ENCODE measurements at places on chromosomes 2 and 18.

GRCh38 chr2:10655074-10655473 is 34.7 kb downstream of the NOL10 start:
- DNase-seq, result no peak

DNA sequence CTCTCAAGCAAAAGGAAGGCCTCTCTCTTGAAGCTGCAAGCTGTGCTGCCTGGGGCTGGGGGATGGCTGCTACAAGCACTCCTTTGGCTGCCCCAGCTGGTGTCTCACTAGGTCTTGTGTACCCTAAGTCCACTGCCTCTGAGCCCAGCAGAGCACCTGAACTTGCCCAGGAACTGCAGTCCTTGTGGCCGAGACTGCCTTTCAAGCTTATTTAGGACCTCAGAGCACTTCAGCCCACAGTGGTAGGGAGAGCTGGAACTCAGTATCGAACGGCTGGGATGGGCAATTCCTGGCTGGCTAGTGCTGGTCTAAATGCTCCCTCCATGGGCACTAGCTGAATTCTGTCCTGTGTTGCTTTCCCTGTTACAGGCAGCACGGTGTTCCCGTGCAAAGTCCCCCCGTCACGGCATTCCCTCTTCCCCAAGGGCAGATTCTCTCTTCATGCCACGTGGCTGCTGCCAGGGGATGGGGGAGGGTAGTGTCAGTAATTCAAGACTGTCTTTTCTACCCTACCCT is 25.9 kb downstream of the STPG4 start:
- no peak for DNase-seq

- DNase-seq, result no peak
Observed at GRCh38 chr2:151842830-151843690, 14.8 kb upstream of the ARL5A start.

- DNase-seq, result no peak
Observed at GRCh38 chr2:33369191-33369590, 107.3 kb upstream of the RASGRP3 start.

DNA sequence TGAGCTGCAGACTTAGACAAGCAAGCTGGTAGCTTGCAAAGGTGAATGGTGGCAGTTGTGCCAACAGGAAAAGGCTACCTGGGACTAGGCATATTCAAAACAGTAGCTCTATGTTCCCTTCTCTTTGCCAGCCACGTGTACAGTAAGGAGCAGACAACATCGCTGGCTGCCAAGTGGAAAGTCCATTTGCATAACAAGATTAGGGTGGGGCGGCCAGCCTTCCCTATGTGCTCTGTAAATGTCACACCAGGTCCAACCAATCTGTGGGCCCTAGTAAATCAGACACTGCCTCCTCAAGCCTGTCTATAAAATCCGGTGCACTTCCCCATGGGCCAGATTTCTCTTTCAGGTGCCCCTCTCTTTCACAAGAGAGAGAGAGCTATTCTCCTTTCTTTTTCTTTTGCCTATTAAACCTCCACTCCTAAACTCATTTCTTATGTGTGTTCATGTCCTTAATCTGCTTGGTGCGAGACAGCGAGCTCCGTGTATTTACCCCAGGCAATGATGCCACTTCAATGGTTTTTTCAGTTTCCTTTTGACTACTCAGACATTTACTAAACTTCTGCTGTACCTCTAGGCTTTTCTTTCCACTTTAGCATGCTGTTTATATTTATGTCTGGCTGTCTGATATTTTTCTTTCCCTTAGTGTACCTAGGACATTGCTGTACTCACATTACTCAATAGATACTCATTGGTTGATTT is 297.4 kb upstream of the GCFC2 start:
- no peak for DNase-seq
